ENCODE measurements at places on chromosomes 7 and 10.

DNA sequence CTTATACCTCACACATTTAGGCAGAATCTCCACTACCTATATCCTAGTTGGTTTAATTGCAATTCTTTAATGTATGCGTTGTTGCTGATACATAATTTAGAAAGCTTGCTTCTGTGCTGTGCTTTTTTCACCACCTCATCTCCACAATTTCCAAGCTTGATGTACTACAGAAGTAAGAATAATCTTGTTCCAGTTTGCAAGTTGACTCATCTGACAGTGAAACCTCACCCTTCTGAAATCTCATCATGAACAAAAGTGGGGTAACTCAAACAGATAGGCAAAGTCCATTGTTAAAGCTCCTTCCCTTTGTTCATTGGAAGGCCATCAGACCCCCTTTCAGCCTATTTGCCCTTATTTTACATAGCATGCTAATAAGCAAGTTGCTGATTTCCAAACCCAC is 13.6 kb downstream of the EIF4EBP2 start:
- peaks cover 41% of the 10 kb centered on the region for H3K36me3 ChIP-seq
- no peak overlapping the region for H3K4me3 ChIP-seq
- H3K27ac ChIP-seq = no peak overlapping the region
- no peak for DNase-seq
- H3K27me3 ChIP-seq = no peaks in the 10 kb centered on the region

DNA sequence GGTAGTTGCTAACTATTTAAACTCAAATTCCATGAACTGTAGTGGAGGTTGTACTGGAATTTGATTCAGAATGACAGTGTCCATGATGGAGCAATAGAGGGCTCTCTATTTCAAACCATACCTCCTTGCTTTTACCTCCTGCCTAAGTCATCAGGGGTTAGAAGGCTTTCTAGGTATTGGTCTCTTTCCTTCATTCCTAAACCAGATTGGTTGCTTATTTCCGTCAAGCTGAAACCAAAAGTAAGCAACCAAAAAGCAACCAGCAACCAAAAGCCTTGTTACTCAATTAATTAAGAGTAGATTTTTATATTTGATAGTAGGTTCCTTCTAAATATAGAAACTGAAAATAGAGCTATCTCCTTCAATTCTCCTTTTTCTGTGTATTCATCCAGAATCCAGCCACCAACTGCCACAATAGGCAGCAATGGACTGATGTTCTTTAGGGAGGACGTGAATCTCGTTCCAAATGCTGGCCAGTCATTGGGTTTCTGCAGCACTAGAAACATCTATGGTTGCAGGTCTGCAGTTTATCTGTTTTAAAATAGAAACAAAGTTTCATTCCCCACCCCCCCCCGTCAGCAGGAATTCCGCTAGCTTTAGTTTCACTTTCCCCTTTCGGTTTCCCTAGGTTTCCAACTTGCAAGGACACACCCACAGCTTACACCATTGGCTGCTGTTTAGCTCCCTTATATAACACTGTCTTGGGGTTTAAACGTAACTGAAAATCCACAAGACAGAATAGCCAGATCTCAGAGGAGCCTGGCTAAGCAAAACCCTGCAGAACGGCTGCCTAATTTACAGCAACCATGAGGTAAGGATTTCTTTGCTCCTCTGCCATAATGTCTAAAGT is at the start of gene IFIT1:
IFIT1 (plus strand) TSS at position 717 of the 850 bp plus-strand sequence; CDS start at position 807, 90 bp downstream.
- peaks cover 26% of the 10 kb centered on the region for H3K4me1 ChIP-seq
- peak within 1 kb of the TSS; percentile 74 for H3K27ac ChIP-seq
- peak; percentile 33 for DNase-seq
- H3K36me3 ChIP-seq = no peaks in the 10 kb centered on the region

DNA sequence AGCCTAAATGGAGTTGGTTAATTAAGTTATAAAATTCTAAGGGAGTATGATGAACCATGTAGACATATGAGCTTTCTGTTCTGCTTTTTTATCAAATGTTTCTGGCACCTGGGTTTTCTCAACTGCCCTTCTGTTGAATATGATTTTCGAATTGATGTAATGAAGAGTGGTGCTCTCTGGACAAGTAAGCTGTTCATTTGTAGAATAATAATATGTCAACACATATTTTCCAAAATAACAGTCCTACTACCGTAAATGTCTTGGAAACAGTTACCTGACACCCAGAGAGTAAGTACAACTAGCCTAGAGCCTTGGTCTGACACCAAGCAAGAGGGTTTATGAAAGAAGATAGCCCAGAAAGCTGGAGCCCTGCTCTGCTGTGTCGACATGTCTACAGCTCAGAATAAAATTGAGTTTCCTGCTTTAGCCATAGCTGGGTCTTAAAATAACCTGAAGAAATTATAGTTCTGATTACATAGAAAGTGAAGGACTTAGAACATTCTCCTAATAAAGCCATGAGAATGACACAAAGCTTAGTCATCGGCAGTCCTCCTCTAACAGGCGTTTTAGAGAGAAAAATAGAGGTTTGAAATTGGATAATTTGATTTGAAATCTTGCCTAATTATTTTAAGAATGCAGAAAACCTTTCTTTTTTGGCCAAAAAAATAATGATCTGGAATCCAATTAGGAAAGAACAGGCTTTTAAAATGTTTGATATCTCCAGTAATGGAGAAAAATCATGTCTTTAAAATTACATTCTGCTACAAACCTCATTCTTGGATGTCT is 25.1 kb downstream of the HDAC9 start:
- H3K4me1 ChIP-seq = no peaks in the 10 kb centered on the region
- H3K27me3 ChIP-seq = no peaks in the 10 kb centered on the region

GRCh38 chr10:114115661-114116445 is 58.1 kb downstream of the CCDC186 start:
- no peaks in the 10 kb centered on the region for H3K36me3 ChIP-seq
- peaks cover 8% of the 10 kb centered on the region for H3K27me3 ChIP-seq
- no peak for DNase-seq
- no peak overlapping the region for H3K4me3 ChIP-seq
- no peaks in the 10 kb centered on the region for H3K4me1 ChIP-seq
- no peak overlapping the region for H3K27ac ChIP-seq

GRCh38 chr10:102450124-102450373 is 1.3 kb downstream of the C10orf95 start:
- no peak for DNase-seq
- no peaks in the 10 kb centered on the region for H3K36me3 ChIP-seq
- peak overlapping the region; percentile 86 for H3K27ac ChIP-seq
- H3K4me3 ChIP-seq = peak overlapping the region; percentile 93
- H3K4me1 ChIP-seq = peaks cover 27% of the 10 kb centered on the region

All from CD4-positive, CD25-positive, alpha-beta regulatory T cell (primary cell).